Natural killer cell (primary cell): ENCODE measurements at places on chromosomes 16 and 17. TPM values are rescaled to one million over a fixed set of nuclear protein-coding genes. Genes with fewer than 3 reads are reported as not detected.

DNA sequence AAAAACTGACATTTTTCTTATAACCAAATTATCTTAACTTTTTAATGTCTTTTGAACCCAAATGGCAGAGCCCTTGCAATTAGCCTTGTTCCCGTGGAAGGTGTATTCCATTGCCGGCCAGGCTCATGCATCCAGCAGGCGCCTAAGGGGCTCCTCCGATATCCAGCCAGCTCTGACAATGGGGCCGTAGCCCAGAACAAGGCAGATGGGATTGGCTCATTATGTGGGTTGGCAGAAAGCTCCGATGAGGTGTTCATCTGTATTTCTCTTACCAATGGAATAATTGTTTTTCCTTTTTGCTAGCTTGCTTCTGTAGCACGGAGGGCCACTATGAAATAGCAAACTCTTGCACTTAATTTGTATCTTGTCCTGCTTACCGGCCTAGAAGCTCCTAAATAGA, 208.2 kb upstream of the CHMP6 start:
- no peak overlapping the region for H3K4me3 ChIP-seq
- peaks cover 46% of the 10 kb centered on the region for H3K4me1 ChIP-seq
- no peak for DNase-seq
- no peaks in the 10 kb centered on the region for H3K27me3 ChIP-seq
- H3K36me3 ChIP-seq: no peaks in the 10 kb centered on the region

CCL8 gene
- not detected for total RNA-seq

PIMREG gene
- total RNA-seq: 1.4 TPM

DNA sequence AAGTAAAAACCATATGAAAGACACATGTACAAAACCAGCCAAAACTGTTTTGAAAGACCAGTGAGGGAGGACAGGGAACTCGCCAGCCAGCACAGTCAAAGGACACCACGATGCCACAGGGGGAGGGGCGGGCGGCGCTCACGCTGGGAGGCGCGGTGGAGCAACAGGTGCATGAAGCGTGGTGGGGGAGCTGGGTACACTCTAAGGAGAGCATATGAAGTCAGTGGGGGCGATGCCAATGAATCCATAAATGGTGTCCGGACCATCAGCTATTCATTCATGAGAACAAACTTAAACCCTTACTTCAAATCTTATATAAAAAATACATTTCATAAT, 101.0 kb upstream of the DNAH17 start:
- peaks cover 98% of the 10 kb centered on the region for H3K36me3 ChIP-seq
- H3K27ac ChIP-seq: no peak overlapping the region
- H3K27me3 ChIP-seq: no peaks in the 10 kb centered on the region
- H3K4me3 ChIP-seq: no peak overlapping the region
- H3K4me1 ChIP-seq: no peaks in the 10 kb centered on the region

DNA sequence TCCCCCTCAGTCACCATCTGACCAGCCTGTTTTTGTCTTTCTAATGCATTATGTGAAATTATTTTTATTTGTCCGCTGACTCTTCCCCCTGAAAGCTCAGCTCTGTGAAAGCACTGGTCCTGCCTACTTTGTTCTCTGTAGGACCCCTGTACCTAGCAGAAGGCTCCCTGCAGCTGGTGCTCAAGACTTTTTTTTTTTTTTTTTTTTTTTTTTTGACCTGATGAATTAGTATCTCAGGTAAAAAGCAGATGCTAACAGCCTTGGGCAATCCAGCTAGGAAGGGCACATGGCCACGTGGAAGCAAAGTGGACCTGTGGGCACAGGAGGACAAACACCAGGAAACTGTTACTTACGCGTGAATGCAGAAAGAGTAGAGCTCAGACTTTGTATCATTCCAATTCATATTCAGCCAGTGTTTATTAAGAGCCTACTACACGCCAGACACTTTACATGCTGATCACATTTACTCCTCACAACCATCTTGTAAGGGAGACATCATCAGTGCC, 629 bp upstream of the UNC119 start:
- DNase-seq: no peak
- no peak overlapping the region for H3K27ac ChIP-seq
- peaks cover 45% of the 10 kb centered on the region for H3K4me1 ChIP-seq
- H3K36me3 ChIP-seq: peaks cover 49% of the 10 kb centered on the region
- H3K27me3 ChIP-seq: no peaks in the 10 kb centered on the region

- DNase-seq: no peak
- peaks cover 41% of the 10 kb centered on the region for H3K4me1 ChIP-seq
- no peaks in the 10 kb centered on the region for H3K36me3 ChIP-seq
- H3K4me3 ChIP-seq: no peak overlapping the region
- H3K27me3 ChIP-seq: no peaks in the 10 kb centered on the region
Measured at GRCh38 chr16:23856251-23856709, 20.5 kb downstream of the PRKCB start.

TADA2A gene
- total RNA-seq: 14.8 TPM

KRTAP1-3 gene
- not detected for total RNA-seq

DNA sequence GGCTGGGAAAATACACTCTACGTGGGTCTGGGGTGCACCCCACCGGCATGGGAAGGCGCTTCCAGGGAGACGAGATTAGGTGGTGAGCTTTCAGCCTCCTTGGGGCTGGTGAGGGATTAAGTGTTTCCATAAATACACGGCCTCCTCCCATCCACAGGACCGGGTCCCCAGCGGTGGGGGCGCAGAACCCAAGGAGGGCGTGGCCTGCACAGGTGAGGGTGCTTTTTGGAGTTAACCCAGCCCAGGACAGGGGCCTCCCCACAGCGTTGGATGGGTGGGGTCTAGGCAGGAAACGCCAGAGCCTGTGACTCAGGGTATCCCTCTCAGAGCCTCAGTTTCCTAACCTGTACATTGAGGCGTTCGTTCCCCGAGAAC, 1.1 kb downstream of the C16orf74 start:
- peaks cover 35% of the 10 kb centered on the region for H3K4me1 ChIP-seq
- peaks cover 18% of the 10 kb centered on the region for H3K27me3 ChIP-seq
- H3K27ac ChIP-seq: no peak overlapping the region
- H3K36me3 ChIP-seq: no peaks in the 10 kb centered on the region
- peak overlapping the region; percentile 45 for H3K4me3 ChIP-seq

RGS9 gene
- 37.2 TPM for total RNA-seq

DNA sequence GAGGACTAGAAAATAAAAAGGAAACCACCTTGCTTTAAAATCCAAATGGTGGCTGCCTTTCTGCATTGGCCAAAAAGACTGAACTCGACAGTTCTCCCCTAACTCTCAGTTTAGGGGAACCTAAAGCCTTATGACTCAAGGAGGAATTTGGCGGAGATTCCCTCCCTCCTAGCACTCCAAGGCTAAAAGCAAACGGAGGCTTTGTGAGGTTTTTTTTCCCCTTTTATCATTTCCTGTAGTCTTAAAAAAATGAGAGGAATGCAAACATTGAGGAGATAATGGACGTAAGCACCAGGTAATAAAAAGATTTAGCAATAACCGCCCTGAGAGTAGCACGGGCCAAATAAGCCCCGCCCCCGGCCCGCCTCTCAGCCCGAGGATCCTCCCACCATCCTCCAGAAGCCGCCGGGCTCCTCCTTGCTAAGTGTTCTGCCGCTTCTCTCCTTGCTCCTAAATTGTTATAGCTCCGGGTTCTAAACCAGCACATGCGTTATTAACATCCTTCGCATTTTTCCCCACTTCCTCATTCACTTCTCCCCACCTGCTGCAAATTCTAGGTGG, 5.8 kb upstream of the KIFC3 start:
- peaks cover 45% of the 10 kb centered on the region for H3K4me1 ChIP-seq
- H3K36me3 ChIP-seq: no peaks in the 10 kb centered on the region
- H3K27ac ChIP-seq: no peak overlapping the region
- H3K4me3 ChIP-seq: no peak overlapping the region
- no peaks in the 10 kb centered on the region for H3K27me3 ChIP-seq
- DNase-seq: peak; percentile 78

DNA sequence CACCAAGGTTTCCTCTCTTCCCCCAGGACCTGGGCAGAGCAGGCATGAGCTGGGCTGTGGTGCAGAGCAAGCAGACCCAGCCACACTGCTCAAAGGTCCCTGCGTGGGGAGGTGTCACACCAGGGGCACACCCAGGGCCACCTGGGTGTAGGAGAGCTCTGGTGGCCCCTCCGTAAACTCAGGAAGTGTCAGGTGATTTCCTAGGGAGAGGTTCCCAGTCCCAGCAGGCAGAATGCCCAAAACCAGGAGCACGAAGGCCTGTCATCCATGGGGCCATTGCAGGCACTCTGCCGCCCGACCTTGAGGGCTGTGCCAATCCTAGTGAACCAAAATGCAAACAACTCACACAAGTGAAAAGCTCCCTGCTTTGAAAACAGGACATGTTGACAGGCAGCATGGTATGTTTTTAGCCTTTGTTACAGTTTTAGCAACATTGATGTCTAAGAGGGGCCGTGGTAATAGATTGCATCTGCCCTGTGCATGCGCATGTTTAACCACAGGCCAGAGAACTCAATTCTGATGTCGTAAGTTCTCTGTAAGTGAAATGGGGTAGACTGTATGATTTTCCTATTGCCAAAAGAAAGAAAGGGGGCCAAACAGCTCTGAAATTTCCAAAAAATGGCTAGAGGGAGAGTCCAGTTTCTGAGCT, 21.3 kb downstream of the CIBAR2 start:
- peaks cover 2% of the 10 kb centered on the region for H3K36me3 ChIP-seq
- peak overlapping the region; percentile 27 for H3K27ac ChIP-seq
- H3K4me1 ChIP-seq: peaks cover 28% of the 10 kb centered on the region
- peak; percentile 40 for DNase-seq
- H3K4me3 ChIP-seq: no peak overlapping the region

DNA sequence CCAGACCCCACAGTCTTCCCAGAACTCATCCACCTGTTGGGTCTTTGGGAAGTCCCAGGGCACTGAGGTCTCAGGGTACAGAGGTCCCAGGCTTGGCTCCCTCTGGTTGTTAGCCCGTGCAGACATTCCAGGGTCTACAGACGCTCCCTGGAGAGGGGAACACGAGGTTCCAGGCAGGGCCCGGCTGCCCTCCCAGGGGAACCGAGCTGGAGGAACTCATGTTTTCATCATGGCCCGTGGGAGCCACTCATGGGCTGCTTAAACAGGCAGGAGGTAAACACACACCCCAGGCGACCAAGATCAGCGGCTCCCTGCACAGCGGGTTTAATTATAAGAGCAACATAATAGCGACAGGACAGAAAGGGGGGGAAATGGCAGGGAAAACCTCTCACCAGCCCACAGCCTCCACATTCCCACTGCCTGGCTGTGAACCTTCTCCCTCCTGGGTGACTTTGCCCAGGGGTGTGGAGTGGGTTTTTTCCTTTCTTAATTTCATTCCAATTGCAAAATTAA, 36.5 kb downstream of the TRARG1 start:
- DNase-seq: no peak
- H3K27me3 ChIP-seq: no peaks in the 10 kb centered on the region
- no peaks in the 10 kb centered on the region for H3K36me3 ChIP-seq
- H3K4me3 ChIP-seq: no peak overlapping the region
- H3K27ac ChIP-seq: no peak overlapping the region

DNA sequence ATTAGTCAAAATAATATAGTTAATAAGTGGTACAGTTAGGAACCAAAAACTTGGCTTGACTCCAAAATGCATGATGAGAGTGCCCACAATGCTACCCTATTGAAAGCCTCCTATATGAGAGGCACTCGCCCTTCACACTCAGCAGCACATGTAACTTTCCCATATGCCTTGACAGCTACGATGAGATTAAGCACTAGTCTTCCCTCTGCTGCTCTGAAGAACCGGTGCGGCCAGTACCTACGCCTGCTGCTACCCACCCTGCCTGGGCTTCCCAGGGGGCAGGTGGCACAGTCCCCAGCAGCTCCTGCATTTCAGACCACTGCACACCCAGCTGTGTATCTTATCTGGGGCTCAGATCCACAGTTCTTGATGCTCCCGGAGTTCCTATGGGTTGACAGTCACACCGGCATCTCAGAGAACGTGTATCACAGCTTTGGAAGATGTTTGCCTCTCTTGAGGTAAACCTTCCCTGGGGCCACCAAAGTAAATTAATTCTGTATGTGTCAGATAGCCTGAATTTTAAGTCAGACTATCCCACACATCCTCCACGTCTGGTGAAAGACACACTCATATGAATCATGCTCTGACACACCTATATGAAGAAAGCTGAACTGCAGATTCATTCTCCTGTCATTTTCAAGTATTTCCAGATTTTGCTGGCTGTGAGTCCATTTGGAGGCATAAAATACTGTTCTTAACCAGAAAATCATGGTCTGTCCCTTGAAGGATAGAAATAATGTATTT, 77.8 kb downstream of the MYH10 start:
- no peak for DNase-seq
- H3K27ac ChIP-seq: no peak overlapping the region
- no peaks in the 10 kb centered on the region for H3K36me3 ChIP-seq

GPR179 gene
- not detected for total RNA-seq

GRCh38 chr17:5527601-5528250, 41.4 kb downstream of the MIS12 start:
- H3K4me3 ChIP-seq: no peak overlapping the region
- no peak overlapping the region for H3K27ac ChIP-seq
- no peaks in the 10 kb centered on the region for H3K27me3 ChIP-seq
- no peak for DNase-seq

DNA sequence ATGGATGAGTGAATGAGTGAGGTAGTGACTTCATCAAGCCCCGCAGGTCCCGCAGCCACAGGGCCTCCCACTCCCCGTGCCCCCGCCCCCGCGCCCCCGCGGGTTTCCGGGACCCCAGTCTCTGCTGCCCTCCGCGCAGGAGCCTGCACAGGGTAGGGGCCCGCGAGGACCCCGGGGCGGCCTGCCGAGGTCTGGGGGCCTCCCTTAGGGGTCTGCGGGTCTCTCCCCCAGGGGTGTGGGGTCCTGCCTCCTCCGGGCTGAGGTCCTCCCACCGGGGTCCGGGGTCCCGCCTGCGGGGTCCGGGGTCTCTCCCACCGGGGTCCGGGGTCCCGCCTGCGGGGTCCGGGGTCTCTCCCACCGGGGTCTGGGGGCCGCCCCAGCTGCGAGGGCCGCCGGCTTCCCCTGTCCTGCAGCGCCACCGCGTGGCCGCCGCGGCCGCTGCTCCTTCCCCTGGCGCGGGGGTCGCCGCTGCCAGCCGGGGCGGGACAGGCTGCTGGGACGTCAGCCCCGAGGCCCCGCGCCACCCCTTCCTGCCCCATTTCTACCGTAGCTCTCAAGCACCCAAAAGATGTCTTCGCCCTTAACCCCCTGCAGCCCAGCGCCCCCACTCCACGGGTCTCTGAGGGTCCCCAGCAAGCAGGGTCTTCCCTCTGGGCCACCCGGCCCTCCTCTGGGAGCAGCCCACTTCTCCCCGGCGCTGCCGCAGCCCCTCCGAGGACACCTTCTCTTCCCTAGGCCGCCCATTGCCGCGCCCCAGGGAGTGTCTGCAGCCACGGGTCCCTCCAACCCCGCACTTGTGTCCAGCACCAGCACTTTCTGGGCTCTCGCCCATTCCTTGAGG, 10.4 kb upstream of the CHMP6 start:
- peaks cover 4% of the 10 kb centered on the region for H3K4me1 ChIP-seq
- H3K4me3 ChIP-seq: no peak overlapping the region
- peaks cover 4% of the 10 kb centered on the region for H3K27me3 ChIP-seq
- H3K27ac ChIP-seq: no peak overlapping the region

- H3K4me1 ChIP-seq: peaks cover under 1% of the 10 kb centered on the region
- H3K27ac ChIP-seq: no peak overlapping the region
- peaks cover 31% of the 10 kb centered on the region for H3K36me3 ChIP-seq
- no peaks in the 10 kb centered on the region for H3K27me3 ChIP-seq
- peak; percentile 85 for DNase-seq
Measured at GRCh38 chr17:79087428-79088143, 13.0 kb downstream of the ENGASE start.

SDK2 gene
- 0.49 TPM for total RNA-seq
